ENCODE measurements at places on chromosomes 16 and 17.

- no peak for DNase-seq
These were observed 238.9 kb downstream of the TOX3 start for GRCh38 chr16:52308051-52308450.

DNA sequence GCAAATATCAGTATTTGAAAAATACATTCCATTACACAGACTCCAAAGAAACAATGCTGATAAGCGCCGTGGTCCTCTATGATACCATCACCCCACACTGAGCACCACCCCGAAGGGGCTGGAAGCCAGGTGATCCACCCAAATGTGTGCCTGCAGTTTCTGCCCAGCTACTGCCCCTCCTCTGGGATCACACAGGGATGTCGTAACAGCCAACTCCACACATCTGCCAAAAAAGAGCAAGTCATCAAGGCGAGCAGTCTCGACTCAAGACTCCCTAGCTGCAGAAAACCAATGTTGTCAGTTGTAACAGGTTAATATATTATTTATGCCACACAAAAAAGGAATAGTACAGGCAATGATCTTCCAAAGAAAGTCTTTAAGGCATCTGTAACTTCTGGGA, 21.0 kb downstream of the CYB5D2 start:
- peak; percentile 34 for DNase-seq

DNA sequence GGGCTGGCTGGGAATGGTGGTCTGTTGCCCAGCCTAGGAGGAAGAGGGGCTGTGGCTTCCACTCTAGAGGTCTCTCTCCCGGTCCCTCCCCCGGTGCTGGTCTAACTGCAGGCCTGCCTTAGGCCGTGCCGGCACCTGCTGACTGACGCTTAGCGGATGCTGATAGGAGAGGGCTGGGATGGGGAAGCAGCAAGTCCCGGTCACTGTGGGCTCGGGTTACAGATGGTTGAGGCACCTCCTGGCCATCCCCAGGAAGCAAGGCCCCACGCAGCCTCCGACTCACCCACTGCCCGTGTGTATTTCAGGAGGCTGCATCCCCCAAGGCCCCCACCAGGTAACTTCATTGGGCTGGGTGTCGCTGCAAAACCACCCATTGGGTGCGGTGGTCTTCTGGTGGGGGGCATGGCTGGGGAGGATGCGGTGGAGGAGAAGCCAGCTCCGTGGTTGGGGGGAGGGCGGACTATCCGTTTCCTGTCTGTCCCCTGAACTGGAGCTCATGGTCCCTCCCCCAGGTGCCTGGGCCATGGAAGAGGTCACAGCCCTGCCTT, 278.9 kb downstream of the SEC14L1 start:
- no peak for DNase-seq

GRCh38 chr16:5020551-5020950, 13.2 kb downstream of the NAGPA start:
- no peak for DNase-seq

GRCh38 chr17:2406903-2407790, 6.3 kb upstream of the MNT start:
- peak; percentile 79 for DNase-seq

- no peak for DNase-seq
These were observed 10.7 kb upstream of the GFAP start for GRCh38 chr17:44925731-44926697.

- no peak for DNase-seq
These were observed 515.3 kb downstream of the GRIN2A start for GRCh38 chr16:9666834-9667480.

DNA sequence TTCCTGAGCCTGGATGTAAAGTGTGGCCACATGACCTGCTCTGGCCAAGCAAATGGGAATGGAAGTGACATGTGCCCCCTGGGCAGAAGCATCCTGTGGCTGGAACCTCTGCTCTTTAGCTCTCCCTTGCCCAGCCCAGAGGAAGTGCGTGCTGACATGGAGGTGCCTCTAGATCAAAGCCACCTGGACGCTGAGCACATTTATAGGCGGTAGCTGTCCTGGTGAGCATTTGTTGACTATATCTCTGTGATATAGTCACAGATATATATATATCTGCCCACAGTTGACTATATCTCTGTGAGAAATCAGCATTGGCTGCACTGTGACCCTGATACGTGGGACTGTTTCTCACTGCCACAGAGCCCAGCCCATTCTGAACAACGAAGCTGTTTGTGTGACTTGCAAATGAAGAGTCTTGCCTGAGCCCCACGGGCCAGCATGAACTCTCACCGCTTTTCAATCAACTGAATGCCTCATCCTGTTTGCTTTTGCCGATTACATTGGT, 118.8 kb downstream of the C16orf95 start:
- DNase-seq = no peak

DNA sequence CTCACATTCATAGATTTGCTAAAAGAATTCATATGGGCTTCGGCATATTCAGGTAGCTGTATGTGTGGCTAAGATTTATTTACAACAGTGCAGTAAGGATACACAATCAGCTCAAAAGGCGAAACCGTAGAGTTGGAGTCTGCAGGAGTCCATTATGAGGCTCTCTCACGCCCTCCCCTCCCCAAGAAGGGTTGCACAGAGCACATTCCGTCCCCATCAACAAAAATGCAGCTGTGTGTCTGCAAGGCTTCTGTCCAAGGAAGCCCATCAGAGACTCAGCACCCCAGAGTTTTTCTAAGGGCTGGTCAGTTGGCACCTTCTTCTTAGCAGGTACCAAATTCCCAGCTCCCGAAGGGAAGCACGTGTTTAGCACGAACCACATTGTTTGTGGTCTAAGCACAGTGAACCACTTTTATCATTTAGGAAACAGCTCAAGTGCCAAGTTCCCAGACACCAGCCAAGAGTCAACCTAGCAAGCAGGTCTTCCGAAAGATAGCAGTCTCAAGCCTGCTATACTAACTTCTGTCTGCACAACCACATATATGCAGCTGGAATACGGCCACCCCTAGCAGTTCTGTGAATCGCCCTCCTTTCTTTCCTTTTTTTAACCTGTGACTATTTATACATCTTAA, 28.5 kb upstream of the MEAK7 start:
- DNase-seq = no peak

DNA sequence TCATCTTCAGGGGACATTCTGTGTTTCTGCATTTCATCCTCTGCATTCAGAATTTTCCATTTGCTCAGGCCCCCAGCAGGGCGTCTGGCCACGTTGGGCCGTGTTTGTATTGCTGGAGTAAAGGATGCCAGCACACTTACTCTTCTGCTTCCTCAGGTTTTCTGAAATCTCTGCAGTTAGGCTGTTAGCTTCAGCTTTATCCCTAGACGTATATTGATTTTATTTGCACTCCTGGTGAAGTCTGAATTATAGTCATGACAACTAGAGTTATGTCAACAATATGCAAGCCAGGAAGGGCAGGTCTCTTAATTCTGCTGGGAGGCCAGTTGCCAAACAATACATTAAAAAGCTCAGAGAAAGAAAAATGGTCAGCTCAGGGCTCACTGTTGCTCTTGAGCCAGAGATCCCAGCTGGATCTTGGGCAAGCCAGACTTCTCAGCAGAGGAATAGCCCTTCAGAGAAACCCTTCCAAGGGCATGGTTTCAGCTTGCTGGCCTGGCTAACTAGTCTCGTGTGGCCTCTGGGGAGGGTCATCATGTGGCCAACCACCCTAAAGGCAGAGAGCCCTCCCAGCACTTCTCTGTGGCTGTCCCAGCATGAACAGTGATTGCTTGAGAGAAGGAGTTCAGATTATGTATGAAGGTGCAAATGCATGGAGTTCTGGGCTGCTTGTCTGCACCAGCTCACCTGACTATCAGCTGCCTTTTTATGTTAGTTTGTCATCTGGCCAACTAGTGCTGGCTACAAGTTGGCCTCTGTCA, 110.2 kb upstream of the CACNG5 start:
- DNase-seq = no peak

GRCh38 chr16:86075488-86075785, 176.5 kb downstream of the IRF8 start:
- DNase-seq = no peak

GRCh38 chr16:3364774-3365427, 9.2 kb downstream of the OR2C1 start:
- DNase-seq = peak; percentile 95

DNA sequence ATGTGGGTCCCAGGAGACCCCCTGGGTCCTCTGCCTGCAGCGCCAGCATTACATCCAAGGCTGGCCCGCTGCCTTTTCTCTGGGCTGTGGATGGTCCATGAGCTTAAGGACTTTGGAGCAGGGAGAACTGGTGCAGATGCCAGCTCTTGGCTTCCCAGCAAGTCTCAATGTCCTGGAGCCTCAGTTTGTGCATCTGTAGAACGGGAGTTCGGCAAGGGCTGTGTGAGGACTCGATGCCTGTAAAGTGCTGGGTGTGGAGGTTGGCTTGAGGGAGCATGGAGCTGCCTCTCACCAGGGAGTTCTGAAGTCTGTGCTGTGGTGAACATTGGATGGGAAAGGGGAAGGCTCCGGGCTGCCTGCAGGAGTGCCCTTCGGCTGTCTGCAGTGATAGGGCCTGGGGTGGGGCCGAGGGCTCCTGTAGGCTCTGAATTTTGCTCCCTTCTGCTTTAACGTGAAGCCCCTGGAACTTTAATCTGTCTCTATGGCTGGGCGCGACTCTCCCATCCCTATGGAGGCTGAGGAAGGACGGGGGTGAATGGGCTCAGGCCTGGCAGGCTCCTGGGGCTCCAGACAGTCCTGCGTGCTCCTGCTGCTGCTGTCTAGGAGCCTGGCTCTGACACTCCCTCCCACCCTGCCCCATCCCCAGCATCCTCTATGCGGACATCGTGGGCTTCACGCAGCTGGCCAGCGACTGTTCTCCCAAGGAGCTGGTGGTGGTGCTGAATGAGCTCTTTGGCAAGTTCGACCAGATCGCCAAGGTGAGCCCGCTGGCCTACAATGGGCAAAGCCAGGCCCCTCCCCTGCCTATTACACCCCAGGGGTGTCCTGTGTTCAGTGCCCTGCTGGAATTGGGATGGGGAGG, 27.9 kb downstream of the ADCY7 start:
- peak; percentile 11 for DNase-seq

DNA sequence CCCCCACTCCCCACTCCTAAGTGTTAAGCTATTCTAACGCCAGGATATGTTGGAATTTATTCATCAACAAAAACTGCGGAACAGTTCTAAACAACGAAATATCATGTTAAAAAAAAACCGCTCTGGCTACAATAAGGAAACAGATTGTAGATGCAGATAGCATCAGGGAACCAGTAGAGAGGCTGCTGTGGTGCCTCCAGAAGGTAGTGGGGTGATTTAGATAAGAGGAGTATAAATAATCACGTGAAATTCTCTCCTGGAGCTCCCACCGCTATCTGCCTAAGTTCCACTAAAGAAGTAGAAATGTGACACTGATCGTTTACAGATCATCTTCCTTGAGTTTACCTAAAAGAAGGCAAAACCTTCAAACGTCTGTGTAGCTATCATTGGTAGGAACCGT, 8.0 kb downstream of the AHSP start:
- DNase-seq = no peak

DNA sequence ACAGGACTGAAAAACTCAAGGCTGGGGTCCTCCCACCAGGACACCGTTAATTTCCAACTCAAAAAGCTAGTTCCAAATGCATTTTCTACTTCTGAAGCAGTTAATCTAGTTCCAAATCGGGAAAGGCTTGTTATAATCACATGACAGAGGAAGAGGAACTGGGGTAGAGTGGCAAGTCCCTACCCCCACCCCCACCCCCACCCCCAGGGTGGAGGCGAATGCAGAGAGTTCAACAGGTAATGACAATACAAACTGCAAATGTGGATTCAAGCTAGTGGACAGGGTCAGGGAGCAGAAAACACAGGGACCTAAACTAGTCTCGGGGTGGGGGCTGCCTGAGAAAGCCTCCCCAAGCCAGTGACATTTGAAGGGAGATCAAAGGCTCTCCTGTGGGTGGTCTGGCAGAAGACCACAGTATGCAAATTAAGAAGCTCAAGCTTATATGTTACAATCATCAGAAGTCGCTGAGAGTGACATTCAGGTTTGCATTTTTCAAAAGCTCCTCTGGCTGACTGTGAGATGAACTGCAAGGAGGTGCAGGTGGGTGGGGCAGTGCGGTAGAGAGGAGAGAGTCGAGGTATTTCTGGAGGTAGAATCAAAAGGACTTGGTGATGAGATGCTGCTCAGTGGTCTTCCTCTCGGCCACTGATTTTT, 56.4 kb upstream of the SLC25A19 start:
- no peak for DNase-seq

DNA sequence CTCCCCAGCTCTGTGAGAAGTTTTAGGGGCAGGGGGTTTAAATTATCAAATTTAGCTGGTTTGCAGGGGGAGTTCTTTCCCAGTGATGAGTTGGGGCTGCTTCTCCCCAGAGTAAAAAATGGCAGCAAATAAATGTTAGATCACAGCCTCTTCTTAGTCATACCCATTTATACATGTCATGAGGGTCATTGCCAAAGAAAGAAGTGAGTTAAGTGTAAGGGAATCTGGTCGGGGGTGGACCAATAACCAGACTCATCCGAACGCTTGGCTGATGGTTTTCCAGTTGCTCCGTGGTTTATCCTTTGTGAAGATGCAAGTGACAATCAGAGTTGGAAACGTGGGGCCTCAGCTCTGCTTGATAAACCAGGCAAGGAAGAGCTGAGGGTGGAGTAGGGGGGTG, 87.1 kb downstream of the PLXDC1 start:
- no peak for DNase-seq

DNA sequence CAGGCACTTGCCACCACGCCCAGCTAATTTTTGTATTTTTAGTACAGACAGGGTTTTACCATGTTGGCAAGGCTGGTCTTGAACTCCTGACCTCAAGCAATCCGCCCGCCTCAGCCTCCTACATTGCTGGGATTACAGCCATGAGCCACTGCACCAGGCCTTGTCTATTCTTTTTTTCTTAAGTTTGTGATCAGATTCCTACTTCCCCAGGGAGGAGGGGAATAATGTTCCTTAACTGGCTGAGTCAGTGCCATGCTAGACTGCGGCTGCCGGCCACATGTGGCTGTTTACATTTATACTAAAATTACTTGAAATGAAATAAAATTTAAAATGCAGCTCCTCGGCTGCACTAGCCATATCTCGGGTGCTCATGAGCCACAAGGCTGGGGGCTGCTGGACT, 27.8 kb upstream of the USP36 start:
- DNase-seq = no peak

DNA sequence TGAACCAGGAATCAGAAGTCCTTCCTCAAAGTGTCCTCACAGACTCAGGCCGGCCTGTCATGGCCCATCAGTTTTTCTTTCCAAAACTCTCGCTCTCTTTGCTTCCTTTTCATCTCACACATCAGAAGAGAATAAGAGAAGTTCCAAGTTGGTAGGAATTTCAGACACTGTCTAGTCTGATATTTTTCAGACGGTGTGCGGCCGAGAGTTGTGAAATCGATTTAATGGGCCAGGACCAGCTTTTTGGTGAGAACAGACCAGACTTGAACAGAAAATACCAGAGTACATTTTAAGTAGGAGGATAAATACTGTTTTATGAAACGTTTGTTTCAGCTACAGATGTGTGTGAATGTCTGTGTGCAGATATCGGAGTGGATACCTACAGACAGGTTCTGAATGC, 24.8 kb upstream of the RCVRN start:
- no peak for DNase-seq

GRCh38 chr17:36507266-36507665, 20.8 kb downstream of the ZNHIT3 start:
- DNase-seq = no peak

GRCh38 chr16:84040226-84040822, 2.3 kb downstream of the SLC38A8 start:
- DNase-seq = no peak

- peak; percentile 62 for DNase-seq
These were observed 31.0 kb upstream of the RHOT1 start for GRCh38 chr17:32111141-32111771.
